ENCODE measurements at places on chromosomes 6 and 20.

DNA sequence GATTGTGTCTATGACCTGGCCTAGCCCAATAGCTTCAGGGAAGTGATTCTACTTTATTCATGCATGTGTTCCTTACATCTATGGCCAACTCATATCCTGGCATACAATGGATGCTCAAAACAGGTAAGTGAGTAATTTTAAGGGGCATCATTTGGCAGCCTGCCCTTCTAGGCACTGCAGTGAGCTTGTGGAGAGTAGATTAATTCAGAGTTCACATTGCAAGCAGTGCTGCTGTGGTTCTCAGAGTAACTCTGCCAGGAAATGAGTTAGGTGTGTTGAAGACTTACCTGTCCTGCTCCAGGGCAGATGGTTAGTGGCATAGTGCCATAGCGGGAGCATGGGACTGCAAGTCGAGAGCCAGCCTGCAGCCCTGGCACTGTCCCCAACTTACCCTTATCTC, 158.0 kb downstream of the SCP2D1 start:
- no peak for DNase-seq

GRCh38 chr20:20229595-20229994, 138.3 kb upstream of the INSM1 start:
- DNase-seq: no peak

- no peak for DNase-seq
Observed at GRCh38 chr20:53890443-53891305, 179.7 kb downstream of the BCAS1 start.

DNA sequence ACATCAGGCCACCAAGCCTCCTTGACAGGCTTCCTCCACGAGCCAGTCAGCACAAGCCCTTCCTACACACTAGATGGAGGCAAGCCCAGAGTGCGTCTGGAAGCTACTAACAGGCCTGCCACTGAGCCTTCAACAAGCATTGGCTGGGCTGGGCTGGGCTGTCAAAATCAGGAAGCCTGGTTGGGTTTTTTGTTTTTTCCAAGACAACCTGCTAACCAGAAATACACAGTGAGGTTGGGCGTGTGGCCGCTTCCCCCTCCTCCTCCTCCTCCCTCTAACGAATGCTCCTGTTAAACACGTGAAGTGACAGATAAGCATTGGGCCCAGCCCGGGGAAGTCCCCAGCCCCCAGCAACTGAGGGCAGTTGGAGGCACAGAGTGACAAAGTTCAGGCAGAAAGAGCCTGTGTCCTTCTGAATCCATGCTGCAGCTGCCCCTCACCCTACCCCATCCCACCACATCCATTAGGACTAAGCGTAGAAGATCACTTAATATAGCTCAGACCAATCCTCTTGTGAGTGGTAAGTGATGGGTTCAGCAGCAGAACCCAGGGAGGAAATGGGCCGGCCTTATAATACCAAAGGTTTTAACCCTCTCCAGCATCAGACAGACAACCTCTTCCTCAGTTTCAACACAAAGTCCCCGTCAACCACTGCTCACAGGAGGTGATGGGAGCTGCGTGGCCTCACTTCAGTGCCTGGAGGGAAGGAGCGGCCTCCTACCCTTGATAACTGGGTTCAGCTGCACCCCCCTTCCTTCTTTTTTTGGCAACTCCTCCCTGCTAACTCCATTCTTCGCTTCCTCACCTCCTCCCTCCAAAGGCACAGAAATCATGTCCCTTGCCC, 1.1 kb downstream of the NFATC2 start:
- peak; percentile 87 for DNase-seq

DNA sequence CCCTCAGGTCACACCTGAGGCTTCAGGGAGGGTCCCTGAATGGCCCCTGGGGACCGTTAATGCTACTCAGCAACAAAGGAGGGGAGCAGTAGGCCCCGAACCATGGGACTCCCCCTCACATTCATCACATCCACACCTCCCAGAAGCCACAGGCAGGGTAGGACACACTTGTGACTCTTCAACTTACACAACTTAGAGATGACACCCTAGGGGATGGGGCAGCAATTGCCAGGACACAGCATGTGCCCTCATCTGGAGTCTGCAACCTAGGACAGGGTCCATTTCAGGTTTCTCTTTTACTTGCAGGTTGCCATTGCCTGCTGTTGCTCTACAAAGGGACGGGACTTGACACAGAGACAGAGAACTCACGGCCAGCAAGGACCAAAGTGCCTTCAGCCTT, 770 bp downstream of the ULBP3 start:
- DNase-seq: no peak
